Pancreas (tissue), 10 donors: ENCODE measurements at places on chromosomes 16 and 17. TPM values are rescaled to one million over a fixed set of nuclear protein-coding genes. Genes with fewer than 3 reads are reported as not detected.

GRCh38 chr16:85926370-85926769 is 27.4 kb downstream of the IRF8 start:
- no peak overlapping the region for H3K27ac ChIP-seq
- no peaks in the 10 kb centered on the region for H3K4me1 ChIP-seq
- no peaks in the 10 kb centered on the region for H3K36me3 ChIP-seq
- H3K27me3 ChIP-seq = no peaks in the 10 kb centered on the region
- no peak for DNase-seq
- no peak overlapping the region for H3K4me3 ChIP-seq

STH gene
- not detected for total RNA-seq

KRTAP2-2 gene
- not detected for total RNA-seq

GRCh38 chr16:66662445-66663194 is 33.9 kb downstream of the CMTM4 start:
- no peak for DNase-seq
- H3K27ac ChIP-seq = no peak overlapping the region
- no peak overlapping the region for H3K4me3 ChIP-seq
- no peaks in the 10 kb centered on the region for H3K27me3 ChIP-seq

DNA sequence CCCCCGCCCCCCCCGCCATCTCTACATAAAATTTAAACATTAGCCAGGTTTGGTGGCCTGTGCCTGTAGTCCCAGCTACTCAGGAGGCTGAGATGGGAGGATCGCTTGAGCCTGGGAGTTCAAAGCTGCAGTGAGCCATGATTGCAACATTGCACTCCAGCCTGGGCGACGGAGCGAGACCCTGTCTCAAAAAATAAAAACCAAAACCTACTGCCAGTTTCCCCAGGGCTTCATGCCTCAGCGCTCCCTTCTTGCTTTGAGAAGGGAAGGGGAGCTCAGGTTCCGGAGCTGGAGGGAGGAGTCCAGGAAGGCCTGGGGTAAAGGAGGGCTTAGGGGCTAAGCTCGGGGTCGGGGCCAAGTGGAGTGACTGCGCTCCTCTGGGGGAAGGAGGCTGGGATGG is 20.5 kb downstream of the PLCD3 start:
- no peak for DNase-seq
- H3K27me3 ChIP-seq = no peaks in the 10 kb centered on the region
- no peak overlapping the region for H3K4me3 ChIP-seq
- H3K4me1 ChIP-seq = no peaks in the 10 kb centered on the region
- no peaks in the 10 kb centered on the region for H3K36me3 ChIP-seq

- no peak for DNase-seq
- H3K27me3 ChIP-seq = no peaks in the 10 kb centered on the region
- H3K4me3 ChIP-seq = no peak overlapping the region
- H3K36me3 ChIP-seq = no peaks in the 10 kb centered on the region
- no peak overlapping the region for H3K27ac ChIP-seq
- H3K4me1 ChIP-seq = no peaks in the 10 kb centered on the region
These were observed 390.7 kb downstream of the CDH8 start for GRCh38 chr16:61645561-61645960.

SLC52A1 gene
- total RNA-seq = not detected

CCL8 gene
- total RNA-seq = not detected

BCO1 gene
- not detected for total RNA-seq

DNA sequence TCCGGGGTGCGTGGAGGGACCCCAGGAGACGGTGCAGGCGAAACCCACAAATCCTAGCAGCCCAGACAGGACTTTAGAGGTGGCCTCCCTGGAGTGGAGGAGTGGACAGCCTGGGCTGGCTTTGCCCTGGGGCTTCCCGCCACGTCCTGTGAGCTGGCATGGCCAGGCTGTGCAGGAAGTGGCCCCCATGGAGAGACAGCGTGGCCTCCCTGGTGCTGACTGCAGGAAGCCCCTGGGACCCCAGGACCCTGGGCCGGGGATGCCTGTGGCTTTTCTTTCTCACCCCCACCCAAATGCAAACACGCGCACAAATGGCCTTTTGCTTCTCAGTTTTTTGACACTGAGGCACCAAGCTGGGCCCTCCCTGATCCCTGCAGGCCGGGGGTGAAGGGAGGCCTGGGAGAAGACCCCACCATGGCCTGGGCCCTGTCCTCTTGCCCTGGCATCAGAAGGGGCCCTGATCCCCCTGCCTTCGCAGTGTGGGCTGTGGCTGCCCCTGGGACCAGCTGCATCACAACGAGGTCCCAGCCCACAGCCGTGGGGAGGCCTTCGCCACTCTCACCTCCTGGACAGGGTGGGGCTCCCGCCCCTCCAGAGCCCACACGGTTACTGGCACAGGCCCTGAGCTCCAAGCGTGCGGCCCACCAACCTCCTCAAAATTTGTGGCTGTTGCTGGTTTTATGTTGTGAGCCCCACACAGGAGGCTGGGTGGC is 51.6 kb upstream of the PABPN1L start:
- H3K36me3 ChIP-seq = no peaks in the 10 kb centered on the region
- no peak overlapping the region for H3K4me3 ChIP-seq
- DNase-seq = no peak
- peaks cover 24% of the 10 kb centered on the region for H3K4me1 ChIP-seq
- H3K27me3 ChIP-seq = no peaks in the 10 kb centered on the region

DNA sequence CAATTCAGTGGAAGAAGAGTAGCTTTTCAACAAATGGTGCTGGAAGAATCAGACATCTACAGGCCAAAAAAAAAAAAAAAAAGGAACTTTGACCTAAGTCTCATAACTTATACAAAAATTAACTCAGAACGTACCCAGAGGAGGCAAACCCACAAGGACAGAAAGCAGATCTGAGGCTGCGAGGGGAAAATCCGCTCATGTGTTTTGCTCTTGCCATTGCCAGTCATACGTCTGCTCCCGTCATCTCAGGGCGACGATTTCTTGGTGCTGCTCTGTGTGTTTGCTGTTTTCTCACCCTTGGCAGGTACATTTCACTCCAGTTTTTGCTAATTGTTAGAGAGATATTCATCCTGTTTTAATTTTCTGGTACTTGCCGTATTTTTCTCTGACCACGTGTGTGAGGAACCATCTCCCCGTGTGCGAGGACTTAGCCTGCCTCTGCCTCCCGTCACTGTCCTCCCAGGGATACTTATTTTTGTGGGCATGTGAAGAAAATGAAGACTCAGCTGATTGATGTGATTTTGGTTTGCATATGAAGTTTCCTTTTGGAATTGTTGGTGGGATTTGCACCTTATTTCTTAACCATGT is 33.4 kb upstream of the ACSF3 start:
- H3K36me3 ChIP-seq = no peaks in the 10 kb centered on the region
- no peaks in the 10 kb centered on the region for H3K4me1 ChIP-seq
- no peak for DNase-seq
- no peak overlapping the region for H3K4me3 ChIP-seq

DNA sequence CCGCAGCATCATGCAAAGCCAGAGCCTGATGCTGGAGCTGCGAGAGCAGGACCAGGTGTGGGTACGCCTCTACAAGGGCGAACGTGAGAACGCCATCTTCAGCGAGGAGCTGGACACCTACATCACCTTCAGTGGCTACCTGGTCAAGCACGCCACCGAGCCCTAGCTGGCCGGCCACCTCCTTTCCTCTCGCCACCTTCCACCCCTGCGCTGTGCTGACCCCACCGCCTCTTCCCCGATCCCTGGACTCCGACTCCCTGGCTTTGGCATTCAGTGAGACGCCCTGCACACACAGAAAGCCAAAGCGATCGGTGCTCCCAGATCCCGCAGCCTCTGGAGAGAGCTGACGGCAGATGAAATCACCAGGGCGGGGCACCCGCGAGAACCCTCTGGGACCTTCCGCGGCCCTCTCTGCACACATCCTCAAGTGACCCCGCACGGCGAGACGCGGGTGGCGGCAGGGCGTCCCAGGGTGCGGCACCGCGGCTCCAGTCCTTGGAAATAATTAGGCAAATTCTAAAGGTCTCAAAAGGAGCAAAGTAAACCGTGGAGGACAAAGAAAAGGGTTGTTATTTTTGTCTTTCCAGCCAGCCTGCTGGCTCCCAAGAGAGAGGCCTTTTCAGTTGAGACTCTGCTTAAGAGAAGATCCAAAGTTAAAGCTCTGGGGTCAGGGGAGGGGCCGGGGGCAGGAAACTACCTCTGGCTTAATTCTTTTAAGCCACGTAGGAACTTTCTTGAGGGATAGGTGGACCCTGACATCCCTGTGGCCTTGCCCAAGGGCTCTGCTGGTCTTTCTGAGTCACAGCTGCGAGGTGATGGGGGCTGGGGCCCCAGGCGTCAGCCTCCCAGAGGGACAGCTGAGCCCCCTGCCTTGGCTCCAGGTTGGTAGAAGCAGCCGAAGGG is 24.2 kb downstream of the C1QTNF1 start:
- H3K27me3 ChIP-seq = no peaks in the 10 kb centered on the region
- no peak for DNase-seq
- no peaks in the 10 kb centered on the region for H3K4me1 ChIP-seq
- H3K36me3 ChIP-seq = no peaks in the 10 kb centered on the region
- H3K27ac ChIP-seq = no peak overlapping the region

GRCh38 chr17:20271011-20271610 is 196.2 kb downstream of the LGALS9B start:
- H3K27ac ChIP-seq = no peak overlapping the region
- no peak for DNase-seq

TUBB3 gene
- total RNA-seq = 25.4 TPM
